Urinary bladder (tissue), 4 donors: ENCODE measurements at places on chromosomes 11 and 22. TPM values are rescaled to one million over a fixed set of nuclear protein-coding genes. Genes with fewer than 3 reads are reported as not detected.

KCTD14 gene
- 2.3 TPM for total RNA-seq

- DNase-seq = no peak
Observed at GRCh38 chr22:41699264-41700107, at the start of gene MEI1. MEI1 (plus strand) TSS chr22:41699503; CDS start chr22:41699539, 36 bp downstream.

DNA sequence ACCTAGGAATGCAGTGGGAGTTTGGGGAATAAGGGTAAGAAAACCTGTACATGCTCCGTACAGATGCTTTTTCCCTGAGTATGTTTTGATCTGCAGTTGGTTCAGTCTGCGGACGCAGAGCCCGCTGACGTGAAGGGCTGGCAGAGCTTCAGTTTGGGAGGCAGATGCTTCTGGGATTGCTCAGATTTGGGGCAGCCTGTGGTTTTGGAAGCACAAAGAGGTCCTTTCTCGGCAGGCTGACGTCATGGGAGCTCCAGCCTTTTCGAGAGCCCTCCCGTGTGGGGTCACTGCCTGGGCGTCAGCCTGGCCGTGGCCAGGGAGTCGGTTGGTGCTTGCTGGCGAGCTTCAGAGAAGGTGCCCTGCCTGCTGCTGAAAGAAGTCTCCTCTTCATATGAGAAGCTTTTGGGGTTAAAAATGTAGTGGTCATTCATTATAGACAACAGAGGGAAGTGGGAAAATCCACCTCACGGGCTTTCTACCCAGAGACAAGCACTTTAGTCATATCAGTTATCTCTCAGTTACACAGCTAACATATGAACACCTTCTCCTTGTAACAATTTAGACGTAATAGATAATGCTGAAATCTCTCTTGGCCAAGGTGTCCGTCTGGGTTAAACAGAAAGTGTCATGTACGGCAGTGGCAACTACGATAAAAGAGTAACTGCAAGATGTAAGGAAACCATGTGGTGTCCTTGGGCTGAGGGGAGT lies 26.8 kb downstream of the TPCN2 start:
- no peak for DNase-seq

GRCh38 chr11:36628765-36629244 lies 30.8 kb upstream of the RAG2 start:
- DNase-seq = no peak

DNA sequence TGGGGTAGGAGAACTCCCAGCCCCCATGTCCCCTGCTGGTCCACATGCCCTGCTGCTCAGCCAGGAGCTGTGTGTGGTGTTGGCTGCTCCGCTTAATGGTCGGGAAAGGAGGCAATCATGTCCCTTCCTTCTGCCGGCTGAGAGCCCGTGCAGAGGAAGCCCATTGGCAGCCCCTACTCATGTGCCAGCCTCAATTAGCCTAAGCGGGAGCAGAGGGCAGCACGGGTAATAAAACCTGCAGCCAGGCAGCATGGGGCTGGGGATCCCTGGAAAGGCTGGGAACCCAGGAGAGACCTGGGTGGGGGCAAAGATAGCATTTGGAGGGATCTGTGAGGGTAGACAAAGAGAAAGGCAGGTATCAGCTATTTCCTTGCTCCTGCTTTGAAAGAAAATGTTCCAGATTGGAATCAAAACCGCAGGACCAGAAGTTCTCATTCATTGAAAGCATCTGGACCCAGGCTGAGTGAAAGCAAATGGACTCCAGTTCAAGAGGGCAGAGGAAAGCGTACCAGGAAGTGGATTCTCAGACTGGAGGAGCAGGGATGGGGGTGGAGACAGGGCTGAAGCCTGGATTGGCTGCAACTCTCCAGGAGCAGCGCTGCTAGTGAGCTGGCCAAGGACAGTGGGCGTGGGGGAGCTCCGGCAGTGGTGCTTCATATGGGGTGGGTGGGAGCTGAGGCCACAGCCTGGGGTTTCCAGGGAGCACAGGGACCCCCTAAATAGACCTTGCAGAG lies 103.4 kb upstream of the NECTIN1 start:
- peak; percentile 51 for DNase-seq

DNA sequence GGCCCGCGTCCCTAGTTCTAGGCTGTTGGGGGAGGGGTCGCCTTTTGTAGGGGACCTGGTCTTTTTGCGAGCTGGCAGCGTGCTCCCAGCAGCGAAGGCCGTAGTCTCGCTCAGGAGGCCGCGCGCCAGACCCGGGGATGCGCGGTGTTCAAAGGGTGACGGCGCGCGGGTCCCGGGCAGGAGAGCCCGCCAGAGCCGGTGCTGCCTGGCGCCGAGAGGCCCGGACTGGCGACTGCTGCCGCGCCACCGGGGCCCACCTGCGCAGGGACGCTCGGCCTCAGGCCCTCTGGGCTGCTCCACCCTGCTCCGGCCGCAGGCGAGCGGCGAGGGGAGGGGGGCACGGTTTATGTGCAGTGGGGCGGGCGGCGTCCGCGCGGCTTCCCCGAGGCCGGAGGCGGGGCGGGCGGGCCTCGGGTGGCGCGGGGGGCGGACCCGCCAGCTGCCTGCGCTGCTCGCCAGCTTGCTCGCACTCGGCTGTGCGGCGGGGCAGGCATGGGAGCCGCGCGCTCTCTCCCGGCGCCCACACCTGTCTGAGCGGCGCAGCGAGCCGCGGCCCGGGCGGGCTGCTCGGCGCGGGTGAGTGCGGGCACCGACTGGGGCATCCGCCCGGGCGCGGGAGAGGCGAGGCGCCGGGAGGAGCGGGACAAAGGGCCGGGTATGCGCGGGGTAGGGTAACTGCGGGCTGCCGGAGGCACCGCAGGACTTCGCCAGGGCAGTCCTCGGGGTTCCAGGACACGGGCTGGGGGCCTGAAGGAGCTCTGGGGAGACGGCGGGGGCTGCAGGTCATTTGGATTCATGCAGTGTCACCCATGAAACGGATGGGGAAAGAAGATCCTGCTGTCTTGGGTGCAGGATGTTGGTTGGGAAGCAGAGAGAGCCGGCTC lies at the start of gene PRSS23:
Gene PRSS23, plus strand, starts transcription at position 467 of the 884 bp plus-strand sequence. CDS start 7,102 bp downstream, outside the sequence.
- DNase-seq = no peak

- DNase-seq = no peak
Observed at GRCh38 chr11:83510530-83511460, 224.6 kb upstream of the CCDC90B start.

DNA sequence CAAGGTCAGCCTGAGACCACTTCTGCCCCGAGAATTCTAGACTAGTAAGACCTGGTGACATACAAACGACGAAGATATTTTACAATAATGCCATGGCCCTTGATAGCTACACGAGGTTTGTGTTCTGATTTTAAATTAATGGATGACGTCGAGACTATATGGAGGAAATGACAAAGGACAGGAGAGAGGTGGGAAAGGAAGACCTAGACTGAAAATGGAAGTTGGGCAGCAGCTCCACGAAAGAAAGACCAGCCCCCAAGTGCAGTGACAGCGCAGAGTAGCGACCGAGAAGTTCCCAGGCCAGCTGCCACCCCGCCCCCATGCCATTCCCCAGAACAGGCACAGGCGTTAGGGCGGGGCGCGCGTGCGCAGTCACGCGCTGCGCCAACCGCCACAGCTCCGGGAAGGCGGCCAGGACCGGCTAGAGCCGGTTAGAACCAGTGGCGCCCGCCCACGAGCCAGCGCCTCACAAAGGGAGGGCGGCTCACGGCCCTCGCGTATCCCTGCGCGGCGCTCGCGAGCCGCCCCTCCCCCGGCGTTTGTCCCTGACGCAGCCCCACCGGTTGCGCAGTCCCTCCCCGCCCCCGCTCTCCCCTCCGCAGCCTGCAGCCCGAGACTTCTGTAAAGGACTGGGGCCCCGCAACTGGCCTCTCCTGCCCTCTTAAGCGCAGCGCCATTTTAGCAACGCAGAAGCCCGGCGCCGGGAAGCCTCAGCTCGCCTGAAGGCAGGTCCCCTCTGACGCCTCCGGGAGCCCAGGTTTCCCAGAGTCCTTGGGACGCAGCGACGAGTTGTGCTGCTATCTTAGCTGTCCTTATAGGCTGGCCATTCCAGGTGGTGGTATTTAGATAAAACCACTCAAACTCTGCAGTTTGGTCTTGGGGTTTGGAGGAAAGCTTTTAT lies 1.5 kb upstream of the MALAT1 start:
- DNase-seq = peak; percentile 93

DNA sequence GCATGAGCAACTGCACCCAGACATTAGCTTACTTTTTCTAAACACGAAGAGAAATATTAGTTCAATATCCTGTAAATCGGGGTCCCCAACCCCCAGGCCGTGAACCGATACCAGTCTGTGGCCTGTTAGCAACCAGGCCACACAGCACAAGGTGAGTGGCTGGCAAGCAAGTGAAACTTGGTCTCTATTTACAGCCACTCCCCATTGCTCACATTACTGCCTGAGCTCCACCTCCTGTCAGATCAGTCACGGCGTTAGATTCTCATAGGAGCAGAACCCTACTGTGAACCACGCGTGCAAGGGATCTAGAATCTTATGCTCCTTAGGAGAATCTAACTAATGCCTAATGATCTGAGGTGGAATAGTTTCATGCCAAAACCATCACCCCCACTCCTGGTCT lies 27.8 kb upstream of the DEPDC7 start:
- no peak for DNase-seq

CTSC gene
- 178 TPM for total RNA-seq

DNA sequence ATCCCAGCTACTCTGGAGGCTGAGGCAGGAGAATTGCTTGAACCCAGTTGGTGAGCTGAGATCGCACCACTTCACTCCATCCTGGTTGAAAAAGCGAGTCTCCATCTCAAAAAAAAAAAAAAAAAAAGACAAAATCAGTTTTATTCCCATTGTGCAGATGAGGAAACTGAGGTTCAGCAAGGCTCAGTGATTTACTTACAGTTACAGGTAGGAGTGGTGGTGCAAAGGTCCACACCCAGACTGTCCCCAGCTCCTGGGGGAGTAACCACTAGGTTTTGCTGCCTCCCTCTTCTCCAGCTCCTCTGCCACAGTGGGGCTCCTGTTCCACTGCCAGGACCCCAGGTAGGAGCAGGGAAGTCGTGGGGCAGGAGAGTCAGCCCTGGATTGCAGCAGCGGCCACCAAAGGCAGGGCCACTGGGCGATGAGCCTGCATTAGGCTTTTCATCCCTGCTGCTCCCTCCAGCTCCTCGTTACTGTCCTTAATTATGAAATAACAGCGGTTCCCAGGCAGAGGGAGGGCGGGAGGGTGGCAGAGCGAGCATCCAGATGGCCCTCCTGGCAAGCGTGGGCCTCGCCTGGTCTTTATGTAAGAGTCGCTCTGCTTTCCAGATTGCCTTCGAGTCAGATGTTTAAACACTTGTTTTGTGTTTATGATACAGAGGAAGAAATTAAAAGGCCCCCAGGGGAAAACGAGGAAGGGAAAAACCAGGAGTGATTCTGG lies 15.5 kb upstream of the RASD2 start:
- peak; percentile 54 for DNase-seq

SUSD2 gene
- total RNA-seq = 0.26 TPM

GRCh38 chr11:124036666-124037065 lies 4.5 kb downstream of the OR10G7 start:
- no peak for DNase-seq

NXPE2 gene
- total RNA-seq = 1.2 TPM

GRCh38 chr11:61473370-61474012 lies 35.1 kb upstream of the LRRC10B start:
- no peak for DNase-seq

GRCh38 chr11:103035791-103036434 lies 56.0 kb downstream of the DCUN1D5 start:
- no peak for DNase-seq

- DNase-seq = no peak
Observed at GRCh38 chr11:69887841-69888427, 68.7 kb upstream of the FGF3 start.

- DNase-seq = no peak
Observed at GRCh38 chr22:47228767-47229166, 466.3 kb downstream of the TBC1D22A start.

RAB3IL1 gene
- 13.0 TPM for total RNA-seq

CACNA1I gene
- total RNA-seq = 0.11 TPM

- DNase-seq = no peak
Observed at GRCh38 chr11:30911247-30911646, 325.1 kb upstream of the MPPED2 start.
